Stimulated activated CD4-positive, alpha-beta T cell treated with anti-CD3 and anti-CD28 coated beads, Interleukin-4, amount 100 ng/mL, for 4 hours (primary cell): ENCODE measurements at places on chromosomes 11 and 22.
A peak's percentile ranks its signal among the peaks of the same experiment; 100 is the strongest.

- no peak for DNase-seq
Measured at GRCh38 chr22:23121424-23121823, 20.4 kb downstream of the RSPH14 start.

- no peak for DNase-seq
Measured at GRCh38 chr11:120710354-120711131, 199.0 kb downstream of the GRIK4 start.

DNA sequence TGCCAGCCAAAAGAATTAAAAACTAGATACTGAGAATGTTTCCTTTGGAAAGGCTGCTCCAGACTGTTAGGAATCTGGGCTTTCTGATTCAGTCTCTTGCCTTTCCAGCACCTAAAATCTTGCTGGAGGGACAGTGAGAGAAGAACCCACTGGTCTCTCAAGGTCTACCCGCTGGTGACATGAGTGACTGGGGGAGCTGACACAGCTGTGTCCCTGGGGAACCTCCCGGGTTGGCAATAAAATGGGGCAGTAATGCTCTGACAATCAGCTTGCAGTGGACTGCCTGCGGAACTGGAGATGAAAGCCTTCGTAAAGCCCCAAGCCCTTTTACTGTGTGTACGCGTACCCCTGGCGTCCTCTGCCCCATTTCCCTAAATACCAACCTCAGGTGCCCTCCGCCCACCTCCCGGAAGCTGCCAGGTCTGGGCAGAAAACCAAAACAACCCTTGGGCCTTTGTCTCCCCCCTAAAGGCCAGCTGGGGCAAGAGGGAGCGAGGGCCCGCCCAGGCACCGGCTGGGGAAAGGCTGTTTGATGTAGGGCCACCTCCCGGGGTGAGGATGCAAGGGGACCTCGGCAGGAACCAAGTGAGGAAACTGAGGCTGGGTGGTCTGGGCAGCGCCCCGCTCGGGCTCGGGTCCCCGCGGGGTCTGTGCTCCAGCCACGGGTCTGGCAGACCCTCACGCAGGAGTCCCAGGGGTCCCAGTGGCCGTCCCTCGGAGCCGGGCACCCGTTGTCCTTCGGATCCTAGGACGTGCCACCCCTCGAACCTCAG, 741 bp downstream of the CARS1 start:
- peak; percentile 12 for DNase-seq

GRCh38 chr11:1750481-1750839, at the start of gene IFITM10:
Gene IFITM10 (minus strand): TSS chr11:1750595. CDS start chr11:1750442, 153 bp downstream.
- DNase-seq = no peak

GRCh38 chr11:111428113-111428876, 49.2 kb upstream of the POU2AF1 start:
- DNase-seq = no peak

- DNase-seq = no peak
Measured at GRCh38 chr11:128412847-128413791, 174.2 kb downstream of the ETS1 start.

DNA sequence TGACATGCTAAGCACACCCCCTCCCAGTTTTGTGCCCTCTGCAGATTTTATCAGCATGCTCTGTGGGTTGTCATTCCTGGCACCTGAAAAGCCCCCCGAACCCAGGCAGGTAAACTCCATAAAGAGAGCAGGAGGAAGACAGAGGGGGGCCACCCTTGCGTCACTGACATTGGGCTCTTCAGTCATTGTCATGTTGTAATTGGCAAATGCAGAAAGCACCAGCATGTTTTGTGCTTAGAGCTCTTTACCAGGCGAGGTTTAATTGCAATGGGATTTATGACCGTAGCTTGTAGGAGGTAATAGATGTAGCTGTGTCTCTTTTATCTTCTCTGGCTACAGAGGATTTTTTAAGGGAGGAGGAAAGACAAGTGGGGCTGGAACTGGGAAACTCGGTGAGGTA, 201.7 kb downstream of the GRIK4 start:
- no peak for DNase-seq

GRCh38 chr22:45756558-45756957, 84.9 kb downstream of the ATXN10 start:
- DNase-seq = no peak

GRCh38 chr11:12876988-12877387, 132.1 kb upstream of the RASSF10 start:
- no peak for DNase-seq

DNA sequence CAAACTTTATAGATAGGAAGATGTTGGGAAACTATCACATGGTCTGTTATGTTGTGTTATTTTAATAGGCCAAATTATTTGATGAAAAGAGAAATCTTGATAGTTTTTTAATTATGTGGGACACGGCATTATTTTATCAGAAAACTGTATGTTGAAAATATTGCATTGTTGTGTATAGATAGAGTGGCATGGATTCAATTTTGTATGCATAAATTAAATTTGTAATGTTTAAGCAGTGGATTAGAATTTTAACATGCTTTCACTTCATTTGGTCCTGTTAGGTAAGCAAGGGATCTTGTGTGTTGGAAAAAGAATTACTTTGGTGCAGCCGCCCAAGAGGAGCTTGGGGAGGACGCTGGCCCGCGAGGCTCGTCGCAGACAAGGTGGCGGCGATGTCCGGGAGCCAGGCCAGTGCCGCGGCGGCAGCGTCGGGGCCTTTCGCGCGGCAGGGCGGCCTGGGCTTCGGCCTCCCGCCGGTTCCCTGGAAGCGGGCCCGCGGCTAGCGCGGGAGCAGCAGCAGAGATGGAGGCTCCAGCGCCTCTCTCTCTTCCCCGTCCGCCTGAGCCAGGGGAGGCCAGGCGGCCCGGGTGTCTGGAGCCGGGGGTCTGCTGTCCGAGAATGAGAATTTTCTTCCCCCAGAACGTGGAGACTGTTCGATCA, 82.7 kb downstream of the GGT1 start:
- DNase-seq = no peak

DNA sequence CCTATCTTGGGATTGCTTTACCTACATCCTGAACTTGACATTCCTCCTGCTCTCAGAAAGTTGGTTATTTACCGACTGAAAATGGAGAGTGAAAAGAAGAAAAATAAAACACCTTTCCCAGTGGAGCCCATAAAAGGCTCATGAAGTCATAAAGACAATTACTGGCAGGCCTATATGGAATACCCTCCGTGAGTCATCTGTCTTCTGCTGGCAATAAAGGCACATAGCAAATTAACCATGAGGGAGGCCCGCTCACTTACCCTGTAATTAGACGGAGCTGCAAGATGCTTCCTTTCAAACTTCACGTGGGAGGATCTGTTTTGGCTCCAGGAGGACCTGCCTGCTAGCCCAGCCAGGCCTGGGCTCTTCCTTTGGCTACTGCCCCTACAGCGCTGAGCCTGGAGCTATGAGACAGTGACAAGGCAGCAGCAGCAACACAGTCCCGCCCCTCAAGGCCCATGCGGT, 540.4 kb downstream of the BUD13 start:
- DNase-seq = no peak
